ENCODE measurements at places on chromosomes 12 and 14.

DNA sequence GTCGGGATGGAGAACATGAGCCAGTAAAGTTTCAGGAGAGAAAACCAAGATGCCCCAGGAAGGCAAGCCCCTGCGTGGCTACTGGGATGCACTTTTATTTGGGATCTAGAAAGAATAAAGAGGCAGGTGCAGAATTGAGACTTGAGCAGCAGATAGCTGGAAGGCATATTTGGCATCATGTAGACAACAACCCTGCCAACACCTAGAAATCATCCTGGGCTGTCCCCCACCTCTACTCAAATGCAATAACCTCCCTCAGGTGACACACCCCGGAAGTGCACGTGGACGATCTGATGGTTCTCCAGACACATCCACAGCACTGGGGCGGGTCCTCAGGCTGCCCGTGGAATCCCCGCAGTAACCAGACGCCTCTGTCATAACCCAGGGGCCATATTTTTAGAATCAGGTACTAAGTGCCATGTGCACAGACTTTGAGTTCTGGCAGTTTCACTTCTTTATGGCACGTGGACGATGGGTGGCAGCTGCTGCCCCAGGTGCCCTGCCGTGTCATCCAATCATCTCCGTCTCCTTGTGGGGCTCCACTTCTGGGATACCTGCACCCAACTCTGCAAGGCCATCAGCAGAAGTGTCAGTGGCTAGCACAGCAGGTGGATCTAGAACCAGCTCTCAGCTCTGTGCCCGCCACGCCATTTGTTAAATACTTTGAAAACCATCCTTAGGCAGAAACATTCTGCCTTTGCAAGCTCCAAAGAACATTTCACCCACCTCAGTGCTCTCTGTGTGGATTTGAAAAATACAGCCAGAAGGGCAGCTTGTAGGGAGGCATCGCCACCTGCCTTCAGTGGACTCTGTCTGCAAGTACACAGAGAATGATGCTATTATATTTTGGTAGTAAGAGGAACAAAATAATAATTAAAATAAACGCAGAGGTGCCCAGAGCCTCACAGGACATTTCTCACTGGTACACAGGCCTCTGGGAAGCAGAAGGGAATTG is 771.7 kb upstream of the TMEM132C start:
- no peak for DNase-seq

GRCh38 chr12:5964913-5965900 is 20.1 kb upstream of the ANO2 start:
- no peak for DNase-seq

GRCh38 chr14:94423453-94424056 is 29.0 kb downstream of the SERPINA11 start:
- peak; percentile 20 for DNase-seq

- DNase-seq, result no peak
Observed at GRCh38 chr12:7203109-7203508, 13.6 kb downstream of the PEX5 start.

DNA sequence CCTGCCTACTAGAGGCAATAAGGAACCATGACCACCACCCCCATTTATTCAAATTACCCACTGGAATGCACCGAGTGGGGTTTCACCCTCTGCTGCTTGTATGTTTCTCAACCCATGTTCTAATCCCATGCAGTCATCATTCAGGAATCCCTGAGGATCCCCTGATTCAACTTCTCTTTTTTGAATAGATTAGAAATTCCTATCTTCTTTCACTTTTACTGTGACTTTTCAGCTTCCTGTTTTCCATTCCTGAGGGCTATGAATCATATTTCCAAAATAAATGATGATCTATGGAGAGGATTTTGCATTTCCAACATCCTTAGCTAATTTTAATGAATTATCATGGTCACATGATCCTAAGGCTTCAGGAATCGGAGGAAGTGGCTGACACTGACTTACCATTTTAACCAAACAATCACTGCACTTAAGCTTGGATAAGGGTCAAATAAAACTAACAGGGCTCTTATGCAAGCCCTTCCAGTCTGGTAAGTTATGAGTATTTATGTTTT is 19.4 kb upstream of the P2RX4 start:
- DNase-seq, result no peak

DNA sequence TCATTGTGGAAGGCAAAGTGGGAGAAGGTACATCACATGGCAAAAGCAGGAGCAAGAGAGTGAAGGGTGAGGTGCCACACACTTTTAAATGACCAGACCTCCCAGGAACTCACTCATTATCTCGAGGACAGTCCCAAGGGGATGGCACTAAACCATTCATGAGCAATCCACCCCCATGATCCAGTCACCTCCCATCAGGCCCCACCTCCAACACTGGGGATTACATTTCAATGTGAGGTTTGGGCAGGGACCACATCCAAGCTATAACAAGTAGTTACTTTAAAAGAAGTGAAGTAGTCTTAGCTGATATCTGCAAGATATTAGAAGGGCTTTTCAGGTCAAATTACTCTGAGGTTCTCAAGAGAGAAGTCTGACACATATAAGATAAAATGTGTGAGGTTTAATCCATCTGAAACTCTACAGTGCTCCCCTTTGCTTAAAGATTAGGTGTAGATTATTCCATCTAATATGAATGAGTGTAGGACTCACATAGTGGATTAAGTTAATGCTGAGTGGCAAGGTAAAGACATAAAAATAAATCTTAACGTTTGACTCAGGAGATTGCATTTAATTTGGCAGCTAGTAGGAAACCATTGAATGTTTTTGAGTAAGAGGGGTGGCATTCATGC is 130.8 kb downstream of the TMX1 start:
- DNase-seq, result no peak

DNA sequence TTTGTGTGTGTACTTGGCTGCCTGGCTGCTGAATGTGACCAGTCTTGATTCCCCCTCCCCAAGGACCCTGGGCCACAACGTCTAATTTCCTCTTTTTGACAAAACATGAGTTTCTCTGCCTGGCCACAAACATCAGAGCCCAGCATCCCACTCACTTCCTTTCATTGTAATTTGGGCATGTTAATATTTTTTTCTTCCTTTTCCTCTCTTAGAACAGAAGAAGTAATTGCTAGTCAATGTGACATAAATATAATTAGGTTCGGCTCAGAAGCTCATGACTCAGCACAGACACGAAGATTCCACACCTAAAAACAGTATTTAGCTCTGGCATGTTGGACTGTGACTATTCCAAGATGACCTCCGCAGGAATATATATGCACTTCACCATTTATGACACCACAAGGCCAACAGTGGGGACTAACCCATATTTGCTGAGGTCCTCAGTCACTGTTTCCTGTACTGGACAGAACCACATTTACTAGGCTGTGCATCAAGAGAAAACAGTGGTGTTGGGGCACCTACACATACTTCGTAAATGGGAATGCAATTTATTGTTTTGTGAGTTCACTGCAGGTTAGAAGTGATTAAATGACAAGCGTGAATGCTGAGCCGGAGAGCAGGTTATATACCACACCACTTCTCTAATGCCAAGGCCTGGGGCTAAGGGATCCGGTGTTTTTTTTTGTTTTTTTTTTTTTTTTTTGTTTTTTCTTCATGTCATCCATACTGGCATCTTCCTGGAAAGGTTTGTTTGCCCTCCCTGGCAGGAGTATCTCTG is 4.2 kb downstream of the GSG1 start:
- DNase-seq, result no peak

DNA sequence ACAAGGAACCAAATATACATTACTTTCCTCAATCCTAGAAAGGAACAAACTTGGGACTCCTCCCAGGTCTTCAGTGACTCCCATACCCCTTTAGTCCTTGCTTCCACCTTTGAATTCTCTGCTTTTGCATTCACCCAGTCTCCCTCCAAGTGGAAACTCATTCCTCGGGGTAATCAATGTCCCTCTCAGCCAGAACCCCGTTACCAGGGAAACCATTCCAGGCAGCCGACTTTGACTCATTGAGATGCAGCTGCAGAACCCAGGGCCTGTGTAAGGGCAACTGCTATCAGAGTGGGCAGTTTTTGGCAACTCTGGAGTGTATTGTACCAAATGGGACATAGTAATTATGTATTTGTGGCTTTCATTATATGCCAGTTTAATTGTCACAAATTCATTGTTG is 186.2 kb downstream of the NRXN3 start:
- DNase-seq, result no peak

GRCh38 chr12:6069437-6070093 is 54.9 kb downstream of the VWF start:
- DNase-seq, result no peak

GRCh38 chr12:3014641-3015040 is 55.4 kb downstream of the TEAD4 start:
- DNase-seq, result no peak

- DNase-seq, result no peak
Observed at GRCh38 chr14:30194741-30195148, 267.1 kb upstream of the PRKD1 start.

DNA sequence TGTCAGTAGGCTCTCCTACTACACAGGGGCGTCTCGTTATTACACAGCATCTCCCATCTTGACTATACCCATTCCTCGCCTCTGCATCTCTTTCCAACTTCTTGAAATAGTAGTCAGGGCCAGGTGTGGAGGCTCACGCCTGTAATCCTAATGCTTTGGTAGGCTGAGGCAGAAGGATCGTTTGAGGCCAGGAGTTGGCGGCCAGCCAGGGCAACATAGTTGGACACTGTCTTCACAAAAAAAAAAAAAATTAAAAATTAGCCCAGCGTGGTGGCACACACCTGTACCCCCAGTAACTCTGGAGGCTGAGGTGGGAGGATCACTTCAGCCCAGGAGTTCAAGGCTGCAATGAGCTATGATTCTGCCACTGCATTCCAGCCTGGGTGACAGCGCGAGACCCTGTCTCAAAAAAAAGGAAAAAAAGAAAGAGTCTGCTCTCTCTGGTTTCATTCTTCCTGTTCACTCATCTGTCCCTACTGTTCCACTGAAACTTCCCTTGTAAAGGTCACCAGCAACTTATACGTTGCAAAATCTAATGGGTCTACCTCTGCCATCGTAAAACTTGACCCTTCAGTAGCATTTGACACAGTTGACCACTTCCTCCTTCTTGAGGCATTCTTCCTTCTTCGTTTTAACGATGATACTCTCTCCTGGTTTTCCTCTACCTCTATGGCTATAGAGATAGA is 41.0 kb upstream of the PTGR2 start:
- DNase-seq, result no peak

DNA sequence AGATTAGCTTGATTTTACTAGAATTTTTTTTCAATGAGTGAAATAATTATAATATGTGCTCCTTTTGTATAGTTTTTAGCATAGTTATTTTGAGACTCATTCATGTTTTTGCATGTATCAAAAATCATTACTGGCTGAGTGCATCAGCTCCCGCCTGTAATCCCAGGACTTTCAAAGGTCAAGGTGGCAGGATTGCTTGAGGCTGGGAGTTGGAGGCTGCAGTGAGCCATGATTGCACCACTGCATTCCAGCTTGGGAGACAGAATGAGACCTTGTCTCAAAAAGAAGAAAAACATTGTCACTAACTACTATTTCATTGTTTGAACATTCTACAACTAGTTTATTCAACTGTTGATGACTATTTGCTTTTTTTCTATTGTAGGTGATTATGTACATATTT is 802.7 kb downstream of the SLC16A7 start:
- no peak for DNase-seq

DNA sequence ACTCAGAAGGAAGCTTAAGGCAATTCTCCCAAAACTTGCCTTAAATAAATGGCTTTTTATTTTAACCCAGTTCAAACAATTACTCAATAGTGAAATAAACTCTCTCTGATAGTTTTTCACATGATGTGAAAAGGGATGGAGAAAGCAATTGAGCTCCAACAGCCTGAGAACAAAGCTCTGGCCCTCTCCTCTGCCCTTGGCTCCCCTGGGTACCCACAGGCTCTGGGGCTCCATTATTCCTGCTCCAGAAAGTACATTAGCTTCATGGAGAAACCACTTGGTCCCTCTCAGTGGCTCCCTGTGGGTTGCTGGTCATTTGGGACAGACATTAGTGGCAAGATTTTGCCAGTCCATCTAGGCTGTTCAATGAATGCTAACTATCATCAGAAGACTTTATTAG is 242.8 kb downstream of the ATP23 start:
- DNase-seq, result no peak

DNA sequence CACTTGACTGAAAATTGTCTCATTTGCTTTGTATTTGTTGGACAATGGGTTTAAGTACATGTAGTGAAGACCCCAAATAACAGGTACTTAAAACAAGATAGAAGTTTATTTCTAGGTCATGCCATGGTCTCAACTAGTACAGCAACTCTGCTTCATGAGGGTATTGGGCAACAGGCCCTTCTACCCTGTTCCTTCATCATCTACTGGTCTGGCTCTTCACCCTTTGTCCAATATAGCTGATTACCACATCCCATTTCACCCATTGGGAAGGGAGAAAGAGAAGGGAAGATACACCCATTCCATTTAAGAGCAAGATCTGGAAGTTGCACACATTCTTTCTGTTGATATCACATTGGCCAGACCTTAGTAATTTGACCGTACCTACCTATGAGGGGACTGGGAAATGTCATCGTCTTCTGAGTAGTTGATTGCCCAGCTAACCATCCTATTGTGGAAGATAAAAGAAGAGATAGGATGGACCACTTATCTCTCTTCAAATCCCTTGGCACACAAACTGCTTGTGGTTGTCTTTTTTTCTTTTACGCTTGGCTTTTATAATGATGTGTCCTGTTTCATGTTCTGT is 104.6 kb downstream of the DIP2B start:
- DNase-seq, result peak; percentile 75

GRCh38 chr12:79674629-79675028 is 16.1 kb downstream of the PAWR start:
- DNase-seq, result no peak

GRCh38 chr12:2510045-2510444 is 284.7 kb upstream of the FKBP4 start:
- DNase-seq, result no peak

DNA sequence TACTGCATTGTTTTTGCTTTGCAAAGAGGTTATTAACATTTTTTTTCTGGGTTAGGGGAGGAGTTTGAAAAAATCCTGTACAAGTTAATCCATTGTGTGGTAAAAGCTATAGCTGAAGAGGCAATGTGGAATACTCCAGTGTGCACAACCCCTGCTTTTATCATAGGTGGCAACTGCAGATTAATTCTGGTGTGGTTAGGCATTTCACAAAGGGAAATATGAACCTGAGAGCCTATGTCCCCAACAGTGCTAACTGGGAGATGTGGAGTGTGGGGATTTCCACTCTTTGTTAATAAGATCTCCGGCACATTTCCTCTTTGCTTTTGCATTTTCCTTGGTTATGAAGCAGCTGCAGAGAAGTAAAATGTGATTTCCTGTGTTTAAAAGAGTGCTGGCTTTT is 33.6 kb downstream of the PRORP start:
- DNase-seq, result no peak

- DNase-seq, result no peak
Observed at GRCh38 chr12:41917938-41918341, 226.7 kb downstream of the GXYLT1 start.

DNA sequence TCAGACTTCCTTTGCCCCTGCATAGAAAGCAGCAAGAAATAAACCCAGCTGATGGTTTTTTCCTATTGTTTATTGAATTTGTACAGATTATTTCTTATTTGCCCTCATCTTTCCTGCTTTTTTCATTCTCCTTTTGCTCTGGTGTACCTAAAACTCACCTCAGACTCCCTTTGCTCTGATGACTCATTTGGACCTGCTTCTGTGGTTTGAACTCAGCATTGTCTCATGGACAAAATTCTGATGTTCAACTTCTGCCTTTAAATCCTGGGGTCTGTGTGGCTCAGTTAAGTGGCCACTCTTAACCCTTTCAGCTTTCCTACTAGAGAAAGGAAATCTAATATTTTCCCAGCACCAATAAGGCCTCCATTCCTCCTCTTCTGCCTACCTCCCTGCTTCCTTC is 3.5 kb upstream of the SENP1 start:
- DNase-seq, result no peak
